Activated T-cell treated with anti-CD3 and anti-CD28 coated beads, Interleukin-2, amount 50 U/mL, for 72 hours (primary cell): ENCODE measurements at places on chromosomes 4 and X.

GRCh38 chr4:3645711-3646679 lies 113.8 kb upstream of the LRPAP1 start:
- no peaks in the 10 kb centered on the region for H3K36me3 ChIP-seq
- no peak for DNase-seq

- peaks cover 4% of the 10 kb centered on the region for H3K36me3 ChIP-seq
- H3K27ac ChIP-seq: no peak overlapping the region
- peaks cover 91% of the 10 kb centered on the region for H3K27me3 ChIP-seq
- peak overlapping the region; percentile 79 for H3K4me3 ChIP-seq
Observed at GRCh38 chr4:110620691-110621327, 2.1 kb downstream of the PITX2 start.

DNA sequence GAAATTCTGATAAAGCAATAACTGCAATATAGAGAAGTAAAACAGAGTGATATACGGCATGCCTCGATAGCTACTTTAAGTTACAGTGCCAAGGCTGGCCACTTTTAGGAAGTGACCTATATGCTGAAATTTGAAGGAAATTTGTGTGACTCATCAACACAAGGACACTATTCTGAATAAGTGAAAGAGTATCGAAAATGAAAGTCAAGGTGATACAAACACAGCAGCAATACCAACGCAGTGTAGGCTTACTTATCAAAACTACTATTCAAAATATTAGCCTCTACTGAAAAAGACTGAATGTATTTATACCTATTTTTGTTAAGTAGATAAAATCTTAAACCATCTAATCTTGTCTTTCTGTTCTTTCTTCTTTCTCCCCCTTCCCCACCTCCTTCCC lies 459.9 kb upstream of the GNPDA2 start:
- H3K4me1 ChIP-seq: no peaks in the 10 kb centered on the region
- H3K27ac ChIP-seq: no peak overlapping the region
- no peak for DNase-seq
- no peaks in the 10 kb centered on the region for H3K36me3 ChIP-seq
- no peak overlapping the region for H3K4me3 ChIP-seq

GRCh38 chrX:39245024-39245423 lies 443.8 kb downstream of the MID1IP1 start:
- no peak for DNase-seq
- no peak overlapping the region for H3K27ac ChIP-seq
- H3K36me3 ChIP-seq: no peaks in the 10 kb centered on the region
- peaks cover 19% of the 10 kb centered on the region for H3K4me1 ChIP-seq
- H3K27me3 ChIP-seq: peaks cover 24% of the 10 kb centered on the region

GRCh38 chr4:53128706-53129357 lies 237.0 kb downstream of the SCFD2 start:
- DNase-seq: no peak
- H3K27me3 ChIP-seq: no peaks in the 10 kb centered on the region
- H3K4me1 ChIP-seq: peaks cover 31% of the 10 kb centered on the region
- no peak overlapping the region for H3K27ac ChIP-seq
- H3K4me3 ChIP-seq: no peak overlapping the region

GRCh38 chr4:168656055-168656660 lies 159.3 kb downstream of the PALLD start:
- no peaks in the 10 kb centered on the region for H3K36me3 ChIP-seq
- H3K4me1 ChIP-seq: no peaks in the 10 kb centered on the region
- peaks cover 26% of the 10 kb centered on the region for H3K27me3 ChIP-seq
- no peak for DNase-seq
- no peak overlapping the region for H3K4me3 ChIP-seq

DNA sequence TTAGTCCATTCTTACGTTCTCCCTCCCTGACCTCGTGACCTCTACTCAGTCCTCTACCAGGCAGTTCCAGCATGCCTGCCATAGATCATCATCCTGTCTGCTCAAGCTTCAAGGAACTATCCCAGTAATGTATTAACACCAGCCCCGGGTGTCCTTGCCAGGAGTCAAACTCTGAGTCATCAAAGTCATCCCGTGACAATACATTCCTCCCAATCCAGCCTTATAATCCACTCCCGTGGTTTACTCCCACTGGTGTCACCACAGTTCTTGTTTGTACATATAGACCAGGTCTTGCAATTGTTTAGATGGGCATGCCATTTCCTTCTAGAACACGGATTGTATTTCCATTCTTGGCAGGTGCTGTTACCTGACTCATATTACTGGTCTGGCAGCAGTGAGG lies 68.7 kb upstream of the TAB3 start:
- H3K27ac ChIP-seq: no peak overlapping the region
- H3K4me1 ChIP-seq: no peaks in the 10 kb centered on the region
- H3K4me3 ChIP-seq: no peak overlapping the region
- no peak for DNase-seq
- H3K36me3 ChIP-seq: no peaks in the 10 kb centered on the region

- H3K36me3 ChIP-seq: peaks cover 33% of the 10 kb centered on the region
- DNase-seq: no peak
- H3K4me3 ChIP-seq: no peak overlapping the region
- H3K27ac ChIP-seq: no peak overlapping the region
- no peaks in the 10 kb centered on the region for H3K27me3 ChIP-seq
- H3K4me1 ChIP-seq: peaks cover 45% of the 10 kb centered on the region
Observed at GRCh38 chrX:119673336-119673735, 19.6 kb downstream of the SEPTIN6 start.

DNA sequence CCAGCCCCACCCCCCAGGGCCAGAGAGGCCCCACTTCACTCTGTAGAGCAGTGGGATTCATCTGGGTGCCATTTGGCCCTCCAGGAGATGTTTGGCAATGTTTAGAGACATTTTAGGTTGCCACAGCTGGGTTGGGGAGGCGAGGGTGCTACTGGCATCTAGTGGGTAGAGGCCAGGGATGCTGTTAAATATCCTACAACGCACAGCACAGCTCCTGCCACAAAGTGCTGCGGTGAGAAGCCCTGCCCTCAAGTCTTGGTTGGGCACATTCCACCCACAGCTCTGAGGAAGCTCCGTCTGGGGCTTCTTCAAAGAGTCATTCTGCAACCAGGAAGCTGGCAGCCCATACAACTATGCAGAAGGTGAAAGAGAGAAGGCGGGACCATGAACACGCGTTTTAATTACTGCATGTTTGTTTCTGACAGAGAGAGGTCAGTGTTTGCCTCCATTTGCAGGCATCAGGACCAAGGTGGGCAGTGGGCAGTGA lies 48.1 kb upstream of the FAM9C start:
- DNase-seq: peak; percentile 78
- H3K4me1 ChIP-seq: peaks cover 93% of the 10 kb centered on the region
- peaks cover 15% of the 10 kb centered on the region for H3K27me3 ChIP-seq
- no peaks in the 10 kb centered on the region for H3K36me3 ChIP-seq
- H3K27ac ChIP-seq: peak overlapping the region; percentile 28
- peak overlapping the region; percentile 81 for H3K4me3 ChIP-seq
